ENCODE measurements at places on chromosomes 6 and 20. TPM values are rescaled to one million over a fixed set of nuclear protein-coding genes. Genes with fewer than 3 reads are reported as not detected.

DNA sequence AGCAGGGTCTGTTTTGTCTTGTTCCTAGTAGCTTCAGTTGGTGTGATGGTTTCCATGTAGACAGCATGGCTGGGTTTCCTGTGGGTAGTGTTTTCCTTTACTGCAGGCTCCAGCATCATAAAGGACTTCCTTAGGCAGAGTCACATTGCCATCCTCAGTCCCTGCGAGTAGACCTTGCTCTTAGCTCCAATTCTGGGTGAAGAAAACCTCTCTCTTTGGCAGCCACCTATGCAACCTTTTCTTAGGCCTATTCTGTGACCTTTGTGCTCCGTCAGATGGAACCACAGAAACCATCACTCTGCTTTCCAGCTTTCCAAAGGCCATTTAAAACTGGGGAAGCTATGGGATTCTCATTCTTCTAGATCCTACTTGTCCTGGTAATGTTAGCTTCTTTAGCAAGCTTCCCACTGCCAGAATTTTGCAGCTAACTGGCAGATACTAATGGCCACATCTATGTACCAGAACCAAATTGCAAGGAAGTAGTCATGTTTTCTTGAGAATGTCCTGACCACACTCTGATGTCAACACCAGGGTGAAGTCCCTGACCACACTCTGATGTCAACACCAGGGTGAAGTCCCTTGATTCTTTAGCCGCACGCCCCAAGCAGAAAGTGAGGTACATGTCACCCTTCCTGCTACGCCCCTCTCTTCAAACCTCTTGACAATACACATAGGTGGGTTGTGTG is 646.6 kb upstream of the HS3ST5 start:
- no peaks in the 10 kb centered on the region for H3K4me1 ChIP-seq
- no peak for DNase-seq
- H3K27me3 ChIP-seq: no peaks in the 10 kb centered on the region
- H3K27ac ChIP-seq: no peak overlapping the region
- no peak overlapping the region for H3K4me3 ChIP-seq

GRCh38 chr6:33490198-33490597 is 35.8 kb downstream of the ZBTB9 start:
- DNase-seq: no peak
- H3K4me1 ChIP-seq: no peaks in the 10 kb centered on the region
- no peaks in the 10 kb centered on the region for H3K36me3 ChIP-seq
- H3K4me3 ChIP-seq: no peak overlapping the region
- peaks cover 19% of the 10 kb centered on the region for H3K27me3 ChIP-seq

- peaks cover 76% of the 10 kb centered on the region for H3K4me1 ChIP-seq
- H3K4me3 ChIP-seq: peak overlapping the region; percentile 82
These were observed 1.4 kb upstream of the OSBPL2 start for GRCh38 chr20:62236766-62237513.

DNA sequence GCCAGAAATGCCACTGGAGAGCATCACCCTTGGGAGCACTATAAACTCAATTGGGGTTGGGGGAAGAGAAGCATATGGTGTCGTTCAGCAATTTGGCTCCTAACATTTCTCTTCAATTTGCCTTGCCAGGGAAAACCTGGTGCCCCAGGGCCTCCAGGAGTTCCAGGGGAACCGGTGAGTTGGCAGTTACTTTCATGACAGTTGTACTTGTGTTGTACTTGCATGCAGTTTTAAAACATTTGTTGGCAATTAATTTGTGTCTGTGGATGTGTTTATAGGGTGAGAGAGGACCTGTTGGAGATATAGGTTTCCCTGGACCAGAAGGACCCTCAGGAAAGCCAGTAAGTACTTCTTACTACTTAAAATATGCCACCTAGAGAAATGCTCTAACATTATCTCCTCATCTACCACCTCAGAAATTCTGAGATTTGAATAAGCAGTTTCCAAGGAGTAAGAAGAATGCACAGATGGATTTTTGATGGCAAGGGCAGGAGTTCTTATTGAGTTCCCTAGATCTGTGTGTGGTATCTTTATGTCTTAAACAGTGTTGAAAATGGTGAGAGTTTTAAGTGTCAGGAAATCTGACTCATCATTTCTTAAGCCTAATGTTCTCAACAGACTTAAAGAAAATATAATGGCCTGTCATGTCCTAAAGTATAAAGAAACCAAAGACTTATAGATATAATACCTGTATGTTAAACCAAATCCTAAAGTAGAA is 122.5 kb downstream of the COL9A1 start:
- H3K4me3 ChIP-seq: no peak overlapping the region
- no peaks in the 10 kb centered on the region for H3K4me1 ChIP-seq
- H3K36me3 ChIP-seq: no peaks in the 10 kb centered on the region
- H3K27me3 ChIP-seq: no peaks in the 10 kb centered on the region
- no peak overlapping the region for H3K27ac ChIP-seq

GRCh38 chr6:54595844-54596243 is 250.7 kb upstream of the FAM83B start:
- DNase-seq: no peak
- no peaks in the 10 kb centered on the region for H3K36me3 ChIP-seq
- no peaks in the 10 kb centered on the region for H3K27me3 ChIP-seq
- H3K4me3 ChIP-seq: no peak overlapping the region

DNA sequence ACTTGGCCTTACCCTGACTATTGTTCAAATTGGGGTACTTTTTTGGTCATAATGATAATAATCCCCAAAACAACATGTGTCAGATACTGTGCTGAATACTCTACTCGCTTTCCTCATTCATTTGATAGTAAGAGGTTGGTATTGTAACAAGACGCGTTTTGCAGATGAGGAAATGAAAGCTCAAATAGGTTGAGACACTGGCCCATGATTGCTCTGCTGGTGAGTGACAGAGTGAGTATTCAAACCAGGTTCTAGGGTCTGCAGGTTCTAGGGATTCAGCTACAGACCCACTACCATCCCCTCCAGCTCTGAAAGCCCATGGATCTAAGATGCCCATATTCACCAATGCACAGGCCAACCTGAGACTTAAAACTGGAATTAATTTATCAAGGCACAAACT is 1.3 kb upstream of the ENPP4 start:
- H3K4me1 ChIP-seq: peaks cover 45% of the 10 kb centered on the region
- H3K27ac ChIP-seq: no peak overlapping the region
- peak overlapping the region; percentile 79 for H3K4me3 ChIP-seq

DNA sequence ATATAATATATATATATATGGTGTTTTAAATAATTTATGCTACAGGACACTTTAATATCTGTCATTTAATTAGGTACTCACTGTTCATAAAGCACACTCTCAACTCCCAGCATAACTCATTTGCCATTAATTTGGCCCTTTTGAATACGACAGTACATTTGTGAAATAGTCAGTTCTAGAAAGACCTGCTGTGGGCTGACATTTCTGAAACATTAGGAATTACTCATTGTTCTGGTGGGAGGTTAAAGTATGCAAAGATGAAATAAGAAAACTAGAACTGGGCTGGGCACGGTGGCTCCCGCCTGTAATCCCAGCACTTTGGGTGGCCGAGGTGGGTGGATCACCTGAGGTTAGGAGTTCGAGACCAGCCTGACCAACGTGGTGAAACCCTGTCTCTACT is 497.5 kb downstream of the UTRN start:
- H3K27ac ChIP-seq: no peak overlapping the region
- no peaks in the 10 kb centered on the region for H3K4me1 ChIP-seq
- H3K36me3 ChIP-seq: peaks cover 28% of the 10 kb centered on the region
- DNase-seq: no peak
- H3K27me3 ChIP-seq: no peaks in the 10 kb centered on the region
- no peak overlapping the region for H3K4me3 ChIP-seq

- no peak for DNase-seq
- no peaks in the 10 kb centered on the region for H3K27me3 ChIP-seq
- no peaks in the 10 kb centered on the region for H3K36me3 ChIP-seq
- peaks cover 40% of the 10 kb centered on the region for H3K4me1 ChIP-seq
These were observed 11.4 kb downstream of the FOXS1 start for GRCh38 chr20:31833931-31834521.

DNA sequence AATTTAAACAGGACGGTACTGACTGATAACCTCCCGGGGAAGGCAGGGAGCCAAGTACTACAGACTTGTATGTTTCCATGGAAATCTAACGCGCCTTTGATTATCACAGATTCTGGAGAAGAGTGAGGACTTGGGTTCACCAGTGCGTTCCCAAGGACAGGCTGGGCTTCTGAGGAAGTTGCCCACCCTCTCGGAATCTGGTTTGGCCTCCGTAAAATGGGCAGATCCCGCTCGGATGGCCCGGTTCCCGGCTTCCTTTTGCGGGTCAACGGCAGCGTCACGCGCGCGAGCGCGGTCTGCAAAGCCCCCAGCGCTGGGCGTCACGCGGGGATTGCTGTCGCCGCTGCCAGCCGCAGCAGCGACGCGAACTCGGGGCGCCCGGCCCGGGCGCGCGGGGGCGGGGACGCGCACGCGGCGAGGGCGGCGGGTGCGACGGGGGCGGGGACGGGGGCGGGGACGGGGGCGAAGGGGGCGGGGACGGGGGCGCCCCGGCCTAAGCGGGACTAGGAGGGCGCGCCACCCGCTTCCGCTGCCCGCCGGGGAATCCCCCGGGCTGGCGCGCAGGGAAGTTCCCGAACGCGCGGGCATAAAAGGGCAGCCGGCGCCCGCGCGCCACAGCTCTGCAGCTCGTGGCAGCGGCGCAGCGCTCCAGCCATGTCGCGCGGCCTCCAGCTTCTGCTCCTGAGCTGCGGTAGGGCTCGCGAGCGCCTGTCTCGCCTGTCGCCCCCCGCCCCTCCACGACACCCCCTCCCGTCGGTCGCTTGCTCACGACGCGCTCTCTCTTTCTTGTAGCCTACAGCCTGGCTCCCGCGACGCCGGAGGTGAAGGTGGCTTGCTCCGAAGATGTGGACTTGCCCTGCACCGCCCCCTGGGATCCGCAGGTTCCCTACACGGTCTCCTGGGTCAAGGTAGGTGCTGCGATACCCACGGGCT is at the start of gene CD83:
CD83 (plus strand) TSS at position 615 of the 933 bp plus-strand sequence; CDS start at position 655, 40 bp downstream.
- H3K4me1 ChIP-seq: peaks cover 23% of the 10 kb centered on the region
- peak within 1 kb of the TSS; percentile 80 for H3K4me3 ChIP-seq
- H3K27ac ChIP-seq: peak within 1 kb of the TSS; percentile 60
- H3K36me3 ChIP-seq: no peaks in the 10 kb centered on the region
- DNase-seq: peak; percentile 71

- H3K36me3 ChIP-seq: no peaks in the 10 kb centered on the region
- H3K4me1 ChIP-seq: peaks cover 4% of the 10 kb centered on the region
- H3K27me3 ChIP-seq: peaks cover 89% of the 10 kb centered on the region
- H3K4me3 ChIP-seq: no peak overlapping the region
These were observed 45.3 kb downstream of the SLC52A3 start for GRCh38 chr20:722822-723644.

GRCh38 chr6:121441477-121441876 is 6.0 kb downstream of the GJA1 start:
- peaks cover 92% of the 10 kb centered on the region for H3K4me1 ChIP-seq
- peaks cover 21% of the 10 kb centered on the region for H3K36me3 ChIP-seq
- no peaks in the 10 kb centered on the region for H3K27me3 ChIP-seq

GRCh38 chr6:105243487-105243886 is 63.7 kb upstream of the POPDC3 start:
- H3K4me1 ChIP-seq: no peaks in the 10 kb centered on the region
- no peak overlapping the region for H3K4me3 ChIP-seq
- no peak overlapping the region for H3K27ac ChIP-seq

GRCh38 chr20:19661717-19662636 is 96.1 kb upstream of the RIN2 start:
- no peak overlapping the region for H3K4me3 ChIP-seq
- H3K27me3 ChIP-seq: peaks cover 76% of the 10 kb centered on the region
- H3K4me1 ChIP-seq: peaks cover 4% of the 10 kb centered on the region
- H3K27ac ChIP-seq: no peak overlapping the region

- H3K4me3 ChIP-seq: no peak overlapping the region
- no peaks in the 10 kb centered on the region for H3K27me3 ChIP-seq
- DNase-seq: no peak
- H3K4me1 ChIP-seq: peaks cover 48% of the 10 kb centered on the region
- H3K36me3 ChIP-seq: no peaks in the 10 kb centered on the region
These were observed 238.7 kb upstream of the THEMIS start for GRCh38 chr6:128139519-128139918.

DNA sequence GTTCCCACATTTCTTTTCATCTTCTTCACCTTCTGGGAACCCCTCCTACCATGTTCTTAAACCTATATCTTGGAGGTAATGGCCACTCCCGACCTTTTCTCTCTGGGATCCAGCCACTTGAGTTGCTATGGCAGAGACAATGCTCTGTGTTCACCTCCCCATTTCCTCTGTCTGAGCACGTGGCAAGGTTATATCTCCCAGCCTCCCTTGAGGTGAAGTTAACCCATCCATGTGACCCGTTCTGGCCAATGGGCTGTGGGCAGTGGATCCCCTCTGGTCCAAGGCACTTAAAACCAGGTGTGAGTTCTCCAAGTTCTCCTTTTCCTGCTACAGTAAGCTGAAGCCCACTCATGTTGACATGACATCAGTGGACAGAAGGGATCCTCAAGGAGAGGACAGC is 261.4 kb downstream of the LRFN2 start:
- H3K27ac ChIP-seq: no peak overlapping the region
- H3K36me3 ChIP-seq: no peaks in the 10 kb centered on the region
- no peak overlapping the region for H3K4me3 ChIP-seq
- no peak for DNase-seq

- H3K4me1 ChIP-seq: no peaks in the 10 kb centered on the region
- no peak overlapping the region for H3K4me3 ChIP-seq
- H3K27me3 ChIP-seq: no peaks in the 10 kb centered on the region
- no peak for DNase-seq
- H3K36me3 ChIP-seq: no peaks in the 10 kb centered on the region
These were observed 75.0 kb downstream of the ISM1 start for GRCh38 chr20:13296070-13296469.

DNA sequence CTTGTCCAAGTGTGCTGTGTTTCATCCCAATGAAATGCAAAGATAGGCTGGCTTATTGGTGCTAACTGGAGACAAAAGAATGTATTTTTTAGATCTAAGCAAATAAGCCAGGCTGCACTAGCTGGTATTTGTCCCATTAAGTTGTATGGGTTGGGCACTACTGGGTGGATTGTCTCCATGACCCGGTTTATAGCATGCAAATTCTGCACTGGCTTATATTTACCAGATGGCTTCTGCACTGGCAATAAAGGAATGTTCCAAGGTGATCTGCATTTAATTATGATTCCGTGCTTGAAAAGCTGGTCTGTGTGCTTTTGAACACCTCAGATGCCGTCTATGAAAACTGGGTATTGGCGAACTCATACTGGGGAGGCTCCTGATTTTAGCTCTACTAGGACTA is 61.4 kb upstream of the MOCS1 start:
- no peak for DNase-seq
- H3K27me3 ChIP-seq: peaks cover 8% of the 10 kb centered on the region
- H3K36me3 ChIP-seq: no peaks in the 10 kb centered on the region
- no peak overlapping the region for H3K27ac ChIP-seq
- H3K4me1 ChIP-seq: no peaks in the 10 kb centered on the region
- no peak overlapping the region for H3K4me3 ChIP-seq

GRCh38 chr6:27370391-27370790 is 18.2 kb upstream of the ZNF391 start:
- no peak overlapping the region for H3K4me3 ChIP-seq
- H3K4me1 ChIP-seq: peaks cover 17% of the 10 kb centered on the region
- H3K36me3 ChIP-seq: peaks cover 16% of the 10 kb centered on the region
- no peak for DNase-seq
- no peak overlapping the region for H3K27ac ChIP-seq

- no peak for DNase-seq
- no peaks in the 10 kb centered on the region for H3K36me3 ChIP-seq
- H3K27me3 ChIP-seq: no peaks in the 10 kb centered on the region
- H3K4me3 ChIP-seq: no peak overlapping the region
- H3K27ac ChIP-seq: no peak overlapping the region
These were observed 54.6 kb downstream of the PCSK2 start for GRCh38 chr20:17281478-17281877.

Gene MYLK2
- total RNA-seq: 0.25 TPM

Gene SFTA2
- total RNA-seq: not detected

Gene NKX2-2
- total RNA-seq: not detected

Gene EFCAB8
- total RNA-seq: not detected

Gene RIPPLY2
- total RNA-seq: not detected

Gene PEDS1
- total RNA-seq: 17.3 TPM

Gene RBPJL
- not detected for total RNA-seq

Gene PGC
- total RNA-seq: not detected

Gene SPATS1
- not detected for total RNA-seq

Gene EDN1
- 5.9 TPM for total RNA-seq

Gene BANF2
- not detected for total RNA-seq

Gene SMPDL3A
- 3.8 TPM for total RNA-seq
